CD4-positive, alpha-beta T cell treated with Interleukin-6 for 4 hours (primary cell): ENCODE measurements at places on chromosomes 6 and 20.

DNA sequence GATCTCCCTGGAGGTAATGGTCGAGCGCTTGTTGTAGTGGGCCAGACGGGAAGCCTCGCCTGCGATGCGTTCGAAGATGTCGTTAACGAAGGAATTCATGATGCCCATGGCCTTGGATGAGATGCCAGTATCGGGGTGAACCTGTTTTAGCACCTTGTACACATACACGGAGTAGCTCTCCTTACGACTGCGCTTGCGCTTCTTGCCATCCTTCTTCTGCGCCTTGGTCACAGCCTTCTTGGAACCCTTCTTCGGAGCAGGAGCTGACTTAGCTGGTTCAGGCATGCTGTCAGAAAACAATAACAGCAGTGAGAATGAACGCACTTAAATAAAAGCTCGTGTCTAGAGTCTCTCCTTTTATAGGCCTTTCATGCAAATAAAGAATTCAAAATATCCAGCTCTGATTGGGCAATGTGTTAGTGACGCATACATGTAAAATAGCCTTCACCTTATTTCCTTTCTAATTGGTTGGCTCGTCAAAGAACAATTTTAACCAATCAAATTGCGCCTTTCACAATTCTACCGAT lies 129.2 kb downstream of the HFE start:
- peak; percentile 76 for DNase-seq

DNA sequence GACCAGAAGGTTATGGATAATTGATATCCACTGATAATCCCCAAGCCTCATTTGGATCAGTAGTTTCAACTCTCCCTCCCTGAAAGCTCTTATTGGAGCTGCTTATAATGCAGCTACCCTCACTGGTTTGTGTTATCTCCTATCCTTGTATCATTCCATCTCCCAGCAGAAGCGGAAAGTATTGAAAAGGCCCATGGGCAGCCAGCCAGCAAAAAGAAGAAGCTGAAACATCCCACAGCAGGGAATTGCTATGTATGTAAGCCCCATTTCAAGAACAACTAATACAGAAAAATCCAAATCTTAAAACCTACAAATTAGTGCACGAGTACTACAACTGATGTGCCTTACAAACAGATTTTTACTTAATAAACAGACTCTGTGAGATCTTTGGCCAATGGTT lies 269.0 kb upstream of the ECI2 start:
- DNase-seq = no peak

DNA sequence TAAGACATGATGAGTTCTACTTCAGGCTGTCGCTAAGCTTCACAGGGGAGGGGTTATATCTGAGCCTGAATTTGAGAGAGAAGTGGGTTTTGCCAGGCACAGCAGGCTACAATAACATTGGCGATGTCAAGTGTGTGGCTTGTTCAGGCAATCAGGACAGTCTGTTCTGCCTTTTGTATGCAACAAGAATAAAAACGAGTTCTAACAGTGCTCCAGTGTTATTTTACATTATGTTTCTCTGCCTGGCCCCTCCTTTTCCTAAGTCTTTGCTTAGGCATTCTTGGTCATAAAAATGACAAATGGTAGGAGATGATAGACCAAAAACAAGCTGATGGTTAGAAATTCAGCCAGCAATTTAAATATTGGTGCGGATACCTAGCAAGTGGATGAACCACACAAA lies 26.8 kb downstream of the PAQR8 start:
- no peak for DNase-seq

- no peak for DNase-seq
These were observed 18.0 kb downstream of the POLH start for GRCh38 chr6:43593938-43594337.

DNA sequence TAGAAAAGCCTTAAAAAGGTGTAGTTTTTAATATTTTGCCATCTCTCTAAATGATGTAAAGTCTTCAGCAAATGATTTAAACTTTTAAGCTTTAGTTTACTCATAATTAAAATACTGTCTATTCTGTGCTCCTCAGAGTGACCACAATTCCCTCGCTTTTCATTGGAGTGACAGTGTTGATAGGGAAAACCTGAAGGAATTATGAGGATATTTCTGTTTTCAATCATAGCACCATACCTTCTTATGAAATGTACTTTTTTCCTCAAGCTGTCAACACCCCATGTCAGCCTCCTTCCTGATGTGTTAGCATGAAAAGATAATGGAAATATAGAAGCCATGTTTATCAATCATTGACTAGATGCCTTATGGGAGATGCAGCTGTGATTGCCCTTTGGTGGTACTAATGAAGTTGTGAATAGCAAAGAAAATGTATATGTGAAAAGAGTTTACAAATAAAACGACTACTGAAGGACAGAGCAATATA lies 145.4 kb upstream of the EYS start:
- DNase-seq = no peak

DNA sequence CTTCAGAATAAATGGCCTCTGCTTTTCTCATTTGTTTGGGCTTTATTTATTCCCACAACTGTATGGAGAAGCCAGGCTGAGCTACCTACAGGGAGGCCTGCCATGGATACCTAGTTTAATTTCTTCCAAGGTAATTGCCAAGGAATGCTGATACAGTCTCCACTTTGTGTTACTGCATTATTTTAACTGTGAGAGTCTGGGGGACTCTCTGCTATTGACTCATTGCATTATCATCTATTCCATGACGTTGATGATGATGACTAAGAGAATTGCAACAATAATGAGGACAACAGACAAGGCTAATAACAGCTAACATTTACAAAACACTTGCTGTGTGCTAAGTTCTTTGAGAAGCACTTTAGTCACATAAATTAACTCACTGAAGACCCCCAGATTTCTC lies 88.3 kb upstream of the COL21A1 start:
- no peak for DNase-seq

DNA sequence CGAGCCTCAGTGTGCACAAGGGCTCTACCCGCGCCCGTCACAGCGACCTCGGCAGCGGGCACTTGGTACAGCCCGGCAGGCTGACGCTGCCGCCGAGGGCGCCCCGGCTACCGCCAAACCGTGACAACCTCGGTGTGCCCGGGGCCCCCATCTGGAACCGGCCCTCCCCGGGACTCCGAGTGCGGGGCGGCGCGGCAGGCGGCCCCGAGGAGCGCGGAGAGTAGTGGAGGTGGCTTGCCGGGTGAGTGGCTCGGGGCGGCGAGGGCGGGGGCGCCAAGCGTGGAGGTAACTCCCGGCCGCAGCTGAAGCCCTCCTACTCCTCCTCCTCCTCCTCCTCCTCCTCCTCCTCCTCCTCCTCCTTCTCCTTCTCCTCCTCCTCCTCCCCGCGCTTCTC lies at the start of gene ISM1:
Gene ISM1, plus strand, starts transcription at position 371 of the 394 bp plus-strand sequence. CDS start 503 bp downstream, outside the sequence.
- peak; percentile 38 for DNase-seq

DNA sequence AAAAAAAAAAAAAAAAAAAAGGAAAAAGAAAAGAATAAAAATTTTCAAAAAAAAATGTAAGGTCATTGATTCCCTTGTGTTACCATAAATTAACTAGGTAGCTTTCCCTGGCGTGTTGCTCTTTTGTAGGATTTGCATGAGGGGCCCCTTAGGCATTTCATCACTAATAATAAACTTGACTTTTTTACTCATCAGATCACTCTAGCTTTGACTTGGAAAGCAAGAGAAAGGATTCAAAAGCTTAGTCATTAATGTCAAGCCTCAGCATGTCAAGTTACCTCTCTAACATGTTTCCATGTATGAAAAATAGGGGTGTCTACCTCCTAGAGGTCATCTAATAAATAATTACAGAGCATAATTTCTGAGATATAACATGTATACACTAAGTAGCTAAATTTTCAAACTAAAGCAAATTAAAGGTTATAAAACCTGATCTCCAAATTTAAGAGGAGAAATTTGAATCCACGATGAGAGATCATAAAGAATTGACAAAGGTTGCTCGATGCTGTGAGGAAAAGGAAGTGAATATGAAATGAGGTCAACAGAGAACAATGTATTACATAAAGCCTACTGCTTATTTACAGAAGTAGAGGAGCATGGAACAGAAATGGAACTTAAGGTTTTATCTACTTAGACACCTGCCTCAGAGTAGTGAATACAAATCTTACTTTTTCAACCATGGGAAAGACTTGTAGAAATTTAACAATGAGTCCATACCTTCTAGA lies 86.8 kb downstream of the ARHGAP18 start:
- DNase-seq = no peak

DNA sequence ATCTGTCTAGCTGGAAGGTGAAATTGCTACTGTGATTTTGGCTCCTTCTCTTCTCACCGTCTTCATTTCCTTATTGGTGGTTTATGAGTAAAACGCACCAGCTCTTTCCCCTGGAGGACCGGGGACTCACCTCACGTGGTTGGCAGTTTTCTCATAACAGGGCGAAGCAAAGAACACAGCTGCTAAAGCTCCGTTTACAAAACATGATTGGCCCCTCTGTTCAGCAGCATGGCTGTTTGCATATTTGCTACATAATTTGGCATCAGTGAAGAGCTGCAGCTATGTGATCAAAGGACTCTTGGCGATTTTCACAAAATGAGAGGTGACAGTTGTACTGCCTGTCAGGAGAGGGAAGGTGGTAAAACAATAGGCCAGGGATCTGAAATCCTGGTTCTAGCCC lies 20.5 kb upstream of the TMEM181 start:
- DNase-seq = no peak

GRCh38 chr20:23629017-23629541 lies 8.7 kb downstream of the CST3 start:
- DNase-seq = no peak

DNA sequence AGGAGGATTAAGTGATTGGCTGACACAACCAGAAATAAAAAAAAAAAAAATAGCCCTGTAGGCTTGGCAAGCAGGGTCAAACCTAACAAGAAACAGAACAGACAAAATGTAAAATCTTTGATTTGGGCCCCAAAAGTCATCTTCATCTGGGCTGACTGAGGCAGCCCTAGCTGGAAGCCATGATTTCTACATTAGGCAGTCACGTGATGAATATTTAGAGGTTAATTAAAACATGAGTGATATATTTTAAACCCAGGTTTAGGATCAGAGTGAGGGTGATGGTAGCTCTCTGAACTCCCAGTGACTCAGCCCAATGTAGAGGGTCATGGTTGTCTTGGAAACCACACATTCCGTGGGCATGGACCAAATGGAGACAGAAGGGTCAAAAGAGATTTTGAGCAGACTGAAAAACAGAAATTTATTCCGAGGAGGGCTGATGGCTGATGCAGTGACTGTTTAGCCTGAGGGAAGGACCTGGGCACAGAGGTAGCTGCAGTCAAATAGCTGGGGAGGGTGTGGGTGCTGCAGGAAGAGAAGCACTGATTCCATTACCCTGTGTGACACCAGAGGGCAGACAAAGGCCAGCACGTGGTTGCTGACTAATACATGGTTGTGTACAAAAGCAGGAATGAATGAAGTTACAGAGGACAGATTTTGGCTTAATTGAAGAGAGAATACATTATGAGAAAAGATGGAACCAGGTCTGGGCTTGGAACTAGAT lies 573.1 kb upstream of the CHD6 start:
- DNase-seq = no peak

GRCh38 chr20:38880952-38881735 lies 45.1 kb upstream of the FAM83D start:
- no peak for DNase-seq

- no peak for DNase-seq
These were observed 41.3 kb downstream of the SESN1 start for GRCh38 chr6:109053336-109053735.

GRCh38 chr6:91482498-91482897 lies 895.6 kb upstream of the MAP3K7 start:
- DNase-seq = no peak

DNA sequence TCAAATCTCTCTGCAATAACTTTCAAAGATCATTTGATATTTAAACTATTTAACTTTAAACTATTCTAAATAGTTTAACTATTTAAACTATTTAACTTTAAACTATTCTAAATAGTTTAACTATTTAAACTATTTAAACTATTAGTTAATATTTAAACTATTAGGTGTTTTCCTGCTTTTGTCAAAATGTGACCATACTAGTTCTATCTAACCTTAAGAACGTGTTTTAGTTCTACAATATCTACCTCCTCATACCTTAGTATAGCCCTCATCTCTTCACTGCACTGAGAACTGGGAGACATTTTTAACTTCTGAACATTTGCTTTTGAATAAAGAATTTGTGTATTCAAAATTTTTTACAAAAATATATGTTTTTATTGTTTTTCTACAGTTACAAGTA lies 429.1 kb downstream of the ADGRB3 start:
- no peak for DNase-seq

DNA sequence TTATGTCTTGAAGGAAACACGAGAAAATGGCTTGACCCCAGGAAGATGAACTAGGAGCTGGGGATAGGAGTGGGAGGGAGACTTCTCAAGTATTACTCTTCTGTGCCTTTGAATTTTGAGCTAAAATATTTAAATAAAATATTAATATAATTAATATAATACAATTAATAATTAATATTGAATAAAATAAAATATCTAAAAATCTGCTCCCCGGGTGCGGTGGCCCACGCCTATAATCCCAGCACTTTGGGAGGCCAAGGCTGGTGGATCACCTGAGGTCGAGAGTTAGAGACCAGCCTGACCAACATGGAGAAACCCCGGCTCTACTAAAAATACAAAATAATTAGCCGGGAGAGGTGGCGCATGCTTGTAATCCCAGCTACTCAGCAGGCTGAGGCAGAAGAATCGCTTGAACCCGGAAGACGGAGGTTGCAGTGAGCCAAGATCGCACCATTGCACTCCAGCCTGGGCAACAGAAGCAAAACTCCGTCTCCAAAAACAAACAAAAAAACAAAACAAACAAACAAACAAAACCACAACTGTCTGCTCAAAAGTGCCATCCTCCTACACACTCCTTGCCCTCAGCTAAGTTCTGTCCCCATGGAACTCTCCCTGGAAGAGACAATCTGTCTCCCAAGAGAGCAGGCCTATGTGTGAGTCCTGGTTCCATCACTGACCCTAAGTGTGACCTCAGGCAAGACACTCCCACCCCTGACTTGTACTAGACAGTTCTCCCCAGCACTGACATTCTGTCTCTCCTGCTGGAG lies 13.7 kb upstream of the TRIB3 start:
- no peak for DNase-seq

DNA sequence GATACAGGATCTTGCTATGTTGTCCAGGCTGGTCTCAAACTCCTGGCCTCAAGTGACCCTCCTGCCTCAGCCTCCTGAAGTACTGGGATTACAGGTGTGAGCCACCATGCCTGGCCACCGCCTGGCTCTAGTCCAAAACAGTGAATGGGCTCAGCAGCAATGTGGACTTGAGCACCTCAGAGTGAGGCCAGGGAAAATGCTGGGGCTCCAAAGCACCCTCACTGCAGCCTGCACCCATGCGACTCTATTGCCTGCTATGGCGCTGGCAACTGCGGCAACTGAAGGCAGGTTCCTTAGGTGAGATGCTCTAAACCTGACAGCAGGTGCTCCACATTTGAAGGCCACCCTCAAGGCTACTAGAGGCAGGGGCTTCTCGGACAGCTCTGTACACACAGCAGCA lies 26.5 kb downstream of the MAP1LC3A start:
- DNase-seq = no peak
